Renal pelvis (tissue), 12 donors: ENCODE measurements at places on chromosomes 1 and 21. TPM values are rescaled to one million over a fixed set of nuclear protein-coding genes. Genes with fewer than 3 reads are reported as not detected.
A peak's percentile ranks its signal among the peaks of the same experiment; 100 is the strongest.

The PRMT6 gene
- polyA plus RNA-seq, result 44.5 TPM

The HCRTR1 gene
- 0.14 TPM for polyA plus RNA-seq

The MX1 gene
- 8.2 TPM for polyA plus RNA-seq

- no peak for DNase-seq
Observed at GRCh38 chr1:227166559-227166958, 151.7 kb downstream of the CDC42BPA start.

- DNase-seq, result no peak
Observed at GRCh38 chr1:199291022-199291740, 652.3 kb downstream of the PTPRC start.

The RHOU gene
- 16.5 TPM for polyA plus RNA-seq

The LCE1D gene
- polyA plus RNA-seq, result not detected

The CFHR1 gene
- polyA plus RNA-seq, result not detected

- no peak for DNase-seq
Observed at GRCh38 chr1:111463029-111463683, 10.6 kb upstream of the C1orf162 start.

The RSPH1 gene
- polyA plus RNA-seq, result 13.7 TPM

GRCh38 chr1:65719391-65719790 lies 73.3 kb upstream of the PDE4B start:
- DNase-seq, result no peak

GRCh38 chr1:229664133-229664689 lies 38.2 kb downstream of the URB2 start:
- no peak for DNase-seq

The CFAP141 gene
- polyA plus RNA-seq, result not detected

The IVL gene
- 0.21 TPM for polyA plus RNA-seq

The BROX gene
- polyA plus RNA-seq, result 42.6 TPM

- DNase-seq, result no peak
Observed at GRCh38 chr1:244196571-244197285, 145.6 kb downstream of the ZBTB18 start.

DNA sequence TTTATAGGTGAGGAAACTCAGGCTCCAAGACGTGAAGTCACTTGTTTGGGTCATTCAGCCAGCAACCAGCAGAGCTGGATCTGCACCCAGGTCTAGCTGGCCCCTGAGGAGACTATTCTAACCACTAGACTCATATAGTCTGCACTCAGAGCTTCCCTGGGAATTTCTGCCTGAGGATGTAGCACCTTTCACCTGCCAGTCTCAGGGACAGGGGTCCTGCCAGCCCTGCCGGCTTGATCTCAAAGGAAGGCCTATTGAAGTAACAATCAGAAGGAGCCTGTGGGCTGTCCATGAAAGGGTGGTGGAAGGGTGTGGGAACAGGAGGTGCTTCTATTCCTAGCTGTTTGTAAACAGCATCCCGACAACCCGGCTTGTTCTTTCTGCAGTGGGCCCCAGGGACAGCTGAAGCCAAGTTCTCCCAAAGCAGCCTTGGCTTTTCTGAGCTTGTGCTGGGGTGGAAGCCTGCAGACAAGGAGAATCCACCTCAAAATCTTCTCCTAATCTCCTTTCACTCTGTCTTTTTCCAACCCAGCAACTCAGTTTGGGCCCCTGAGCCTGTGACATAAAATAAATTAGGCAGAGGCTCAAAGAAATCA lies 7.8 kb downstream of the LMOD1 start:
- no peak for DNase-seq

The DENND2D gene
- 17.8 TPM for polyA plus RNA-seq

DNA sequence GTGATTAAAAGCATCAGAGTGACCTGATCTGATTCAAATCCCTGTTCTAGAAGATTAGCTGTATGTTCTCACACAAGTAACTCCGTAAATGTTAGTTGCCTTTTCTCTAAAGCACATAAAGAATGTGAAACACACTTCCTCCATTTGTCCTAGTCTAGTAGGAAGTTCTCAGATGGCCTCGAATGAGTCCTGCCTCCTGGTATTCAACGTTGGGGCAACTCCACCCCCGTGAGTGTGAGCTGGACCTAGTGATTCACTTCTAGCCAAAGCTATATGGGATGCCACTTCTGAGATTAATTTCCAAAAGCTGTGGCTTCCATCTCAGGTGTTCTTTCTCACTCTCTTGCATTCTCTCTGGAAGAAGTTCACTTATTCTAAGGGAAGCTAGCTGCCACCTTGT lies 267.6 kb downstream of the GPATCH2 start:
- no peak for DNase-seq

The SLC9C2 gene
- 0.10 TPM for polyA plus RNA-seq

- DNase-seq, result no peak
Observed at GRCh38 chr1:202587859-202588485, 122.3 kb downstream of the SYT2 start.

GRCh38 chr1:153531638-153532037 lies 4.2 kb downstream of the S100A6 start:
- DNase-seq, result no peak

The FDPS gene
- 202 TPM for polyA plus RNA-seq

The TFF2 gene
- not detected for polyA plus RNA-seq

The PARP1 gene
- 127 TPM for polyA plus RNA-seq

DNA sequence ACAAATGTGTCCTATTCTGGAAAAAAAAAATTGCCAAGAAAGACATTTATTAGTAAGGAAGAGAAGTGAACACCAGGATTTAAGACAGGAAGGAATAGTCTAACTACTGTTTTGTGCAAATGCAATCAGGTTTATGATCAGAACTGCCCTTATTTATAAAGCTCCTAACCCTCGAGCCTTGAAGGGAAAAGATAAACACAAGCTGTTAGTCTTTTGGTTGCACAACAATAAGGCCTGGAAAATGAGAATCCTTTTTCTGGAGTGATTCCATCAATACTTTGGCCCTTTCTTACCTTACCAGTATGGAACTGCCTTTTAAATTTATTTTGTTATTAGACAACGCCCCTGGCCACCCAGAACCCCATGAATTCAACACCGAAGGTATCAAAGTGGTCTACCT lies 52.9 kb downstream of the SNRPE start:
- no peak for DNase-seq

DNA sequence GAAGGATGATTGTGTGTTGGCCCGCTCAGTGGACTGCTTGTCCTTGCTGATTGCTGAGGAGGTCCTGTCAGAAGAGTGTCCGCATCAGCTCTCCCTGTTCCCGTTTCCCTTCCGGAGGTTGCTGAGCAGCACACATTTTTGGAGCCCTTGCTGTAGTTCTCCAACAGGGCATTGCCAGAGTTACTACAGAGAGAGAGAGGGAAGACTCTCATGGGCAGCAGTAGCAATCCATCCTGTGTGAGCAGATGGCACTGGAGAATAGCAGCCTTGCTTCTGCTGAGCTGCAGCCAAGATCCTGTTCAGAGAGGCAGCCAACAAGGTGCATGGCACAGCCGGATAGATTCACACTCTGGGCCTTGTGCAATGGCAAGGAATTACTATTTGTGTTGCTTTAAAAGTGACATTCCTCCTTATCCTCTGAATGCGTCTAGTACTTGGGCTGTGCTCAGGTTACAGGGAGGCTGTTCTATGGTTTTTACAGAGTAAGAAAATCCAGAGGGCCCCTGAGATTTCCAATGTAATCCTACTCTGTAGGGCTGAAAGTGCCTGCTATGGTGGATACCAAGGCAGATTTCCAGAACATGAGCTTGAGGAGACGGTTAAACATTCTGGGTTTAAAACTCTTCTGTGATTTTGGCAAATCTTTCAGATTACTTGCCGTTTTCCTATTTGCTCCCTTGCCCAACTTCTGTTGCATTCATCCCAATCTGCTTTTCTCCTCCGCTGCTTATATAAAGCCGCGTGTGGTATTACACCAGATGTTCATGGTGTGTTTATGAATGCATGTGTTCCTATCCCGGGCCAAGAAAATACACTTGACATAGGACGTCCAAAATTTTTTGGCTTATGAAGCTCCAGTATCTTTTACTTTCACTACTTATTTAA lies 27.4 kb downstream of the AK4 start:
- no peak for DNase-seq

The ATP1A4 gene
- polyA plus RNA-seq, result 0.30 TPM

DNA sequence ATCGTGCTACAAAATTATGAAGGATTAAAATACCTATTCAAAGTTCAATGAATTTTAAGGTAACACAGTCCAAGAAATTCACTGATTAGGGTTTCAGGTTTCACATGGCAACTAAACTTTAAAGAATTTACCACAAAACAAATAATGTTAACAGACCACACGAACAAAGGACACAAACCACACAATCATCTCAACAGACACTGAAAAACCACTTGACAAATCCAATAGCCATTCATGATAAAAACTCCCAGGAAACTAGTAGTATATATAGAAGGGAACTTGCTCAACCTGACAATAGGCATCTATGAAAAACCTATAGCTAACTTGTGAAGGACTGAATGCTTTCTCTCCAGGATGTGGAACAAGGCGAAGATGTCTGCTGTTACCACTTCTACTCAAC lies 21.1 kb upstream of the SH2D5 start:
- no peak for DNase-seq

GRCh38 chr21:36747815-36748383 lies 49.0 kb downstream of the SIM2 start:
- no peak for DNase-seq

The PRDM16 gene
- 9.3 TPM for polyA plus RNA-seq

DNA sequence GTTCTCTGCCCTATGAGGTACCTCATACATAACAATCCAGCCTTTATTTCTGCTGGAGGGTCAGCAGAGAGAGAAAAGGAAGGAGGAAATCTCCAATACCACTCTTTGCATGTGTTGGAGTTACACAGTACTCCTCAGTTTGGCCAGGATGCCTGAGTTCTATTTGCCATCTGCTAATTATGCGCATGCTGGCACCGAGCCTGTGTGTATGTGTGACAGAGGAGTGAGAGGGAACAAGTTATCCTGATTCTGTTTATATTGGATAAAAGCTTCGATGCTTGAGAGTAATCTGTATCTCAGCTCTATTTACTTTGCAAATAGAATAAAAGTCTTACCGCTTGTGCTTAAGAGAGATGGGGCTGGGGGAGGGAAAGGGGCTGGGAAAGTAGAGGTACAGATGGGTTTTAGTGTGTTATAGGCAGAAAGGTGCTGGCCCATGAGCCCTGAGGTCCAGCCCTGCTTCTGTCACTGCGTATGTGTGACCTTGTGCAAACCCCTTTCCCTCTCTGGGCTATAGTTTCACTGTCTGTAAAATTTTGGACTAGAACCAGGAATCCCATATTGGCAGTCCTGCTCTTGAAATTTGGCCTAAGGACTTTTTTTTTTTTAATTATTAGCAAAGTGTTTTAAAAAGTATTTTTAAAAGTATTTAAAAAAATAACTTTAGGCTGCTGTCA lies 54.5 kb upstream of the PLXNA2 start:
- DNase-seq, result no peak

- DNase-seq, result peak; percentile 84
Observed at GRCh38 chr1:21255284-21255942, 34.9 kb downstream of the ECE1 start.

The TDRD5 gene
- 2.8 TPM for polyA plus RNA-seq

- no peak for DNase-seq
Observed at GRCh38 chr1:225808136-225808535, 1.8 kb upstream of the EPHX1 start.

The DHRS3 gene
- polyA plus RNA-seq, result 86.9 TPM

DNA sequence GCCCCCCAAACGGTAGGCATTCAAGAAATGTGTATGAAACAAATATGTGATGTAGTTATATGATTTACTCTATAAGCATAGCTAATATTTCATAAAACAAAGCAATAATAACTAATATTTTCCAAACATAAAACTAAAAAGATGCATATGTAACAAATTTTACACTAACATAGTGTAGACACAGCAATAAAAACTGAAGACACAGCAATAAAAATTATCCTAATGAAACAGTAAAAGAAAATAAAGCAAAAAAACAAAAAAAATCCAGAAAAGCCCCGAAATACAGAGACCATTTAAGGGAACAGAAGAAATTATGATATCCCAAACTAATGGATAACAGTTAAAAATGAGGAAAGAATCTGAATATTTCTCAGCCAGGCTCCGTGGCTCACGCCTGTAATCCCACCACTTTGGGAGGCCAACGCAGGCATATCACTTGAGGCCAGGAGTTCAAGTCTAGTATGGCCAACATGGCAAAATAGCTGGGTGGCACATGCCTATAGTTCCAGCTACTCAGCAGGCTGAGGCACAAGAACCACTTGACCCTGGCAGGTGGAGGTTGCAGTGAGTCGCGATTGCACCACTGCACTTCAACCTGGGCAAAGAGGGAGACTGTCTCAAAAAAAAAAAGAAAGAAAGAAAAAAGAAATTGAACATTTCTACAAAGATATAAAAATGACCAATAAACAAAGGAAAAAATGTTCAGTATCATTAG lies 38.2 kb upstream of the PSMG1 start:
- no peak for DNase-seq

DNA sequence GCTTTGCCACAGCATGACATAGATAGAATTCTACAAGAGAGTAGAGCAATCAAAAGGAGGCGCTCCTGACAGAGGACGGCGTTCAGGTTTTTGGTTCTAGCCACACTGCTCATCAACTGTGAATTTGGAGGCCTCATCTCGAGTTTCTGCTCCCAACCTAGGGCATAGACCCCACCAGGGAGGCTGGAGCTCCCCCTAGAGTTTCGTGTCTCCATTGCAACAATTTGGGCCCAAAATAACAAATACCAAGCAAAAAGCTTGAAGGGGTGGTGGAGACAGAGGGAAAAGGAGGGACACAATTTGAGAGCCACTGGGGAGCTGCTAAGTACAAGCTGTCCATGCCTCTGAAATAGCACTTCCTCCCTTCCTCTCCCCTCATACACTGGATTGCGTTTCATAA lies 297.0 kb downstream of the GPATCH2 start:
- peak; percentile 9 for DNase-seq

GRCh38 chr1:15737324-15738319 lies 1.6 kb downstream of the SLC25A34 start:
- no peak for DNase-seq

DNA sequence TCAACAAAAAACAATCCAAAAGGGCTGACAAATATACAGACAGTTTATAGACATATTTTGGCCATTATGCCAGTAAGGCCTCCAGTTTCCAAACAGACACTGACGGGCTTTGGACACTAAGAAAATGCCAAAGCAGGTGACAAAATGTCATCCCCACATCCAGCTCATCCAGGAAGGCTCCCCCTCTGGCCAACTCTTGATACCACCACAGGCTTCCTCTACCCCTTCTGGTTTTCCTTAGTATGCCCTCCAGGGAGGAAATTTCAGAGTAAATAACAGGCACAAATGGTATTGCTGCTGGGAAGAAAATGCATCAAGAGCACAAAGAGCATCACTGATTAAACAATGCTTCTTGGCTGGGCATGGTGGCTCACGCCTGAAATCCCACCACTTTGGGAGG lies 225.3 kb downstream of the VAV3 start:
- no peak for DNase-seq

- peak; percentile 44 for DNase-seq
Observed at GRCh38 chr1:32208891-32209328, at the start of gene DCDC2B. Gene DCDC2B, plus strand, starts transcription at chr1:32209089. Its CDS starts 5 bp downstream, at chr1:32209094.

GRCh38 chr1:220796530-220796929 lies 9.8 kb downstream of the MTARC1 start:
- DNase-seq, result no peak
